ENCODE measurements at places on chromosomes 1 and 21. TPM values are rescaled to one million over a fixed set of nuclear protein-coding genes. Genes with fewer than 3 reads are reported as not detected.

CD53 gene
- 55.2 TPM for total RNA-seq

REN gene
- total RNA-seq, result not detected

INKA2 gene
- total RNA-seq, result 8.7 TPM

KCNT2 gene
- 0.67 TPM for total RNA-seq

APP gene
- 324 TPM for total RNA-seq

SHCBP1L gene
- total RNA-seq, result not detected

LCE3D gene
- total RNA-seq, result not detected

CDC73 gene
- total RNA-seq, result 51.3 TPM

ITSN1 gene
- total RNA-seq, result 25.0 TPM

HSD3B2 gene
- total RNA-seq, result not detected

NR5A2 gene
- 1.5 TPM for total RNA-seq

IL19 gene
- total RNA-seq, result not detected

PRELP gene
- 14.7 TPM for total RNA-seq

TMEM61 gene
- not detected for total RNA-seq

NPL gene
- 4.2 TPM for total RNA-seq

ARHGEF16 gene
- 0.37 TPM for total RNA-seq

MFSD2A gene
- 0.43 TPM for total RNA-seq

CFAP74 gene
- not detected for total RNA-seq

CCT8 gene
- 115 TPM for total RNA-seq

COL6A2 gene
- total RNA-seq, result 105 TPM

TM2D1 gene
- total RNA-seq, result 29.7 TPM

ZBTB8A gene
- 3.8 TPM for total RNA-seq
